ENCODE measurements at places on chromosomes 1 and 21. TPM values are rescaled to one million over a fixed set of nuclear protein-coding genes. Genes with fewer than 3 reads are reported as not detected.

PROK1 gene
- not detected for total RNA-seq

YIPF1 gene
- 24.0 TPM for total RNA-seq

PRDM15 gene
- 8.2 TPM for total RNA-seq

HSD17B7 gene
- 42.8 TPM for total RNA-seq

LRRC3 gene
- total RNA-seq: 6.8 TPM

NPHS2 gene
- not detected for total RNA-seq

CRYZ gene
- total RNA-seq: 45.7 TPM

FCRL2 gene
- not detected for total RNA-seq

PRRX1 gene
- not detected for total RNA-seq

ITLN2 gene
- total RNA-seq: 12.8 TPM

DNASE2B gene
- not detected for total RNA-seq

TTC24 gene
- not detected for total RNA-seq

PLA2G2A gene
- total RNA-seq: 0.97 TPM

TAS1R3 gene
- not detected for total RNA-seq

GRCh38 chr1:87928623-87929022, 599.9 kb downstream of the LMO4 start:
- no peak for DNase-seq

GRCh38 chr1:195495720-195496635, 1112.3 kb downstream of the KCNT2 start:
- DNase-seq: peak; percentile 42

- DNase-seq: peak; percentile 54
Measured at GRCh38 chr21:42125571-42126544, 54.7 kb downstream of the UMODL1 start.

GRCh38 chr1:201511941-201512539, 5.1 kb upstream of the CSRP1 start:
- peak; percentile 70 for DNase-seq

- DNase-seq: no peak
Measured at GRCh38 chr1:91174734-91175133, 152.9 kb upstream of the ZNF644 start.

GRCh38 chr1:32480003-32480402, 15.1 kb downstream of the ZBTB8B start:
- DNase-seq: no peak

DNA sequence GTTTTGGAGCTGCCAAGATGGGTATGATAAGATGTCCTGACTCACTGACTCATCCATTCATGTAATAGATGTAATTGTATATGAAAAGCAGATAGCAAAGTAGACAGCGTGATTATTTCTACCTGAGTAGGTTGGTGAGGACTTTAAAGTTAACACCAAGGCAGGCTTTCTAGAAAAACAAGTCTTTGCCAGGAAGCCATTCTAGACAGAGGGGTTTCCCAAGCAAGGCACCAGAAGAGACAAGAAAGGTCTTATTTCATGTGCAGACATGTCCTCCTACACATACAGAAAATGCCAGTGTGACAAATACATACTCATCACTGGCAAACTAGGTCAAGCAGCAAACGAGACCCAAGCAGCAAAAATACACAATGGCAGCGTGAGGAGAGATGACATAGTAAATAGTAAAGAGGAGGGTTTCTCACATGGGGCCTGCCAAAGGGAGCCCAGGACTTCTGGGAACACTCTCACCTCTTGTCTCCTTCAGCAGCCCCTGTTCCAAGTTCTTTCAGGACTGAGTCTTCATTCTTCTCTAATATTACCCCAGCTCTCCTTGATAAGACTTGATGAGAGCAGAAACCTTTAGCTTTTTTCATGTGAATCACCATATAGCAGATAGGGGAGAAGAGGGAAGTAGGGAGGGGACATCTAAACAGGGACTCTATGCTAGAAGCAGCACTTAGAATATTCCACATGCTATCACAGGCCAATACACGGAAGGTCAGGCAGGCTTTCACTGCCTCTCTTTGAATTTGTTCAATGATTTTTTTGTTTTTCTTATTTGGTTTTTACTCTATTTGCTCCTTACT, 114.6 kb upstream of the ATP1B1 start:
- DNase-seq: no peak

DNA sequence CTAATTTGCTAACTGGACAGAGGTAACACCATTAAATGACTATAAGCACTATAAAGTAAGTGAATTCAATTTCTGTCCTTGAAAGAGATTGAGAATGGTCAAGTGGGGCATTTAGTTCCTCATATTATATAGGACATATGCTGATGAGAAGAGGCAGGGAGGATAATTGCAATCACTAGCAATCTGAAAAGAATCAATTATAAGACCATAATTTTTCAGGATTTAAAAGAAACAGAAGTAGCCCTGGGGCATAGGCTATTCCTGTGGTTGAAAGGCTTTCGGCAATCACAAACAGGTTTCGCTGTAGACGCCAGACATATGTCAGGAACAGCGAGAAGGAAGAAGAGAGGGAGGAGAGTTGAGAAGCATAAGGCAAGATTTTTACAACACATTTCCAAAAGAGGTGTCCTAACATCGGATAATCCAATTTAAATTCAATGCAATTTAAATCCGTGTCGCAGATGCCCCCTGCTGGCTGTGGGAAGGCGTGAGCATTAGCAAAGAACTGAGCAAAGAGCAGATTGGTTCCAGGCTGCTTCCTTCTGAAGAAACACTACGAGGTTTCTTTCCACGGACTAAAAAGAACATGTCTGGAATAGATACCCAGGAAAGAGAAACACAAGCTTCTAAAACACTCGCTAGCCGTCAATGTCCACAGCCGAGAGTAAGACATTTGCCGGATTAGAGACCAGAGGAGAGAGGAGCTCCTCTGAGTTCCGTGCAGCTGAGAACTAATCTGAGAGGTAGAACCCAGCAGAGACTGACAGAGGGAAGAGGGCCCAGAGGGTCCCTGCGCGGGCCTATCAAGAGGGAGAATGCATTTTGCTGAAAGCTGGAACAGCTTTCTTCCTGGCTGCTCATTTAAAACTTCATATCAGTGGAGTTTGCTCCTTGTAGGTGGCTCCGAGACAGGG, 27.9 kb downstream of the RGS5 start:
- peak; percentile 88 for DNase-seq

- DNase-seq: no peak
Measured at GRCh38 chr1:24465099-24465498, 37.5 kb upstream of the RCAN3 start.

DNA sequence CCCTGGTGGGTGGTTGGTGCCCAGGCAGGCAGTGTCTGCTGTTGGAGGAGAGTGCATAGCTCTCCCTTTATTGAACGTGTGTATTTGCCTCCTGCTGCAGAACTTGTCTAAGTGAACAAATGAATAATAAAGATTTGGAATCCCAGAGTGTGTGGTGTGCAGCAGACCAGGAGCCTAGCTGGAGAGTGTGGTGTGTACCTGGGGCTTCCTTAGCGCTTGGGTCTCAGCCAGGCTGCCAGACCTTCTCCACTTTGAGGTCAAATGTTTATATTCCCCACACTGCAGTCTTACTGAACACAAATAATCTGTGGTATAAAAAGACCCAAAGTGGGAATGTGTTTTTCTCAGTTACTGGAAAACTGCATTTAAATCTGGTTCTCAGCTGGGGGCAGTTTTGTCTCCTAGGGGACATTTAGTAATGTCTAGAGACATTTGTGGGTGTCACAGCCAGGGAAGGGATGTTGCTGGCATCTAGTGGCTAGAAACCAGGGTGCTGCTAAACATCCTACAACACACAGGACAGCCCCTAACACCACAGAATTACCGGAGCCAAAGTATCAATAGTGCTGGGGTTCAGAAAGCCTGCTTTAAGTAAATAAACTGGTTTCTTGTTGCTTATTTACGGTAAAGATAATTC, 23.6 kb downstream of the SLC37A1 start:
- DNase-seq: no peak

DNA sequence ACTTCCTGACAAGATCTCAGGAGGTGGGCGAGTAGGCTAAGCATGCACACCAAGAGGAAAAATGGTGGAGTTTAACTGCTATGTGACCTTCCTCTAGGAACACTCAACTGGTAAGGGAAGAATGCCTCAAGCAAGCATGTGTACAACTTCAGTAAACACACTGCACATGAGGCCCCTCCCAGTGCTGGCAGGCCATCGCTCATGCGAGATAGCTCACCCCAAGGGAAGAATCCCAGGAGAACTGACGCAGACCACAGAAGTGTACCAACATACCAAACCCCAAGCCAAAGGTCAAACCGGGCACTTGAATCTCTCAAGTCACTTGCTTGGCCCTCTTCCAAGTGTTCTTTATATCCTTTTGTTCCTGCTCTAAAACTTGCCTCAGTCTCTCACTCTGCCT, 40.5 kb upstream of the GALNT2 start:
- no peak for DNase-seq

- no peak for DNase-seq
Measured at GRCh38 chr21:42809577-42810475, 69.5 kb downstream of the WDR4 start.

DNA sequence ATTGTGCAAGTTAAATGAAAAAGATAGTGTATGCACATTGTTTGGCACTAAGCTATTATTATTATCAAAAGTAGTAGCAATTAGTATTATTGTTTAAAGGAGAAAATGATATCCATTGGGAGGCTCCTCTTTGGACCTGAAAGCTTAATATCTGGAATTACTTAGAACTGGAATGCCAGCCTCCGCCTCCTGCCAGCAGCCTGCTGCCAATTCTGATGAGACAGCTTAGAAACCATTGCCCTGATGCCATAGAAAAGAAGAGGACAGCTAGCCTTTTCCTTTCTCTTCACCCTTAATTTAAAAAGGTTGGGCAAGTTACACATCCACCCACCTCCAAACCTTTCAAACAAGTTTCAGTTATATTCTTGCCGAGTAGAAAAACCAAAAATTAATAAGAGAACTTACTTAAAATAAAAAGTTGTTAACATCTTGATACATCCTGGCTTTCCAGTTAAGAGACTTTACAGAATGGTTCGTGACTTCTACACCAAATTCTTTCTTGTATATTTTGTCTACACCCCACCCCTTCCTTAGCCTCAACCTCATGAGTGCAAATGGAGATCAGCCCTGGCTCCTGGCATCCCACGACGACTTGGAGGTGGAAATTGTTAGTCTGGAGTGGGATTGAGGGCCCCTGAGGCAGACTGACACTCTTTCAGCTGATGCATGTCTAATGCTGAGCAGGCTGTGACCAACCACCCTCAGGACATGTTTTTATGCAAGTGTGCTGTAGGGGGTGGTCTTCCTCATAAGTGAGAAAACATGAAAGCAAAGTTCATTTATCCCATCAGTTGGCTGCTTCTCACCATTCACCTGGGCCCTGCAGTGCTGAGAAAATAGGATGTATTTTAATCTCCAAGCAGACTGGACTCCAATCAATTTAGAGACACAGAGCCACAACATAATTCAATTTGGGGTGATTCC, 120.6 kb downstream of the KCNJ15 start:
- DNase-seq: no peak

DNA sequence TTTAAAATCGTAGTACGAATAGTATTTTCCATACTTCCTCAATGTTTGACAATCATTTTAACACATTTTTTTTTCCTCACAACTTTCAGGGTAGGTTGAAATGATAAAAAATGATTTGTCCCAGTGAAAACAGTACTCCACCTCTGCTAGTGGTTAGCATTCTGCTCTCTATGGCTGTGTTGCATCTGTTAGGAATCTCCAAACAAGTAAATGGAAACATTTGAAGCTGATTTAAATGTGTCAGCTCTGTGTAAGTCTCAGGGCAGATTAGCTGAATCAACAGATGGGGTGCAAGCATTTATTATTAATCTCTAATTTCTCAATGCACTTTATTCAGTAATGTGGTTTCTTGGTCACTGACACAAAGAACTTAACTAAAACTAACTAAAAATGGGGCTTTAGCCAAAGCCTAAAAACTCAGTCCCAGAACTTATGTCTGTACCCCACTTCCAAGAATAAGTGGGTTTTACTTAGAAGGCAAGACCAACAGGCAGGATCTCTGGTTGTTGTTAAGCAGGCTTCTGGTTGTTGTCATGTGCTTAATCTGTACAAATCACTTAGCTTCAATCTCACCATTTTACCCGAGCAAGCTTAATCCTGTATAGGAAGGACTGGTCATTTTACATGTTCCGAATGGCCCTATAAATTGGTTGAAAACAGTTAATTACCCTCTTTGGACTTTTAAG, 67.8 kb downstream of the PRRX1 start:
- DNase-seq: no peak

DNA sequence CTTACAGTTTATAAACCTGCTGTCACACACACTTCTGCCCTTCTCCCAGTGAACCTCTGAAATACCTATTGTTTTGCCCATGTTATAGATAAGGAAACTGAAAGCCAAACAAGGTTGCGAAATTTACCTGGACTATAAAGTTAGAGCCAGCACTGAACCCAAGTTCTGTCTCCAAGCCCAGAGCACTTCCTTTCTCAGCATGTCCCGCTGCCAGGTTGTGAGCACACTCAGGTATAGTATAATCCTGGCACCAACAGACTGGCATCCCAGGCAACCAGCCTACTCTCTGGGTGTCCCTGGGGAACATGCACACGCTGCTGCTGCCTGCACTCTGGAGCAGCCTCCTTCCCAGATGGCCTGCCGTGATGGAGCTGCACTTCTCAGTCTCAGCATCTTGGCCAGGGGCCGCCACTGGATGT, 45.1 kb downstream of the PGBD5 start:
- DNase-seq: no peak

DNA sequence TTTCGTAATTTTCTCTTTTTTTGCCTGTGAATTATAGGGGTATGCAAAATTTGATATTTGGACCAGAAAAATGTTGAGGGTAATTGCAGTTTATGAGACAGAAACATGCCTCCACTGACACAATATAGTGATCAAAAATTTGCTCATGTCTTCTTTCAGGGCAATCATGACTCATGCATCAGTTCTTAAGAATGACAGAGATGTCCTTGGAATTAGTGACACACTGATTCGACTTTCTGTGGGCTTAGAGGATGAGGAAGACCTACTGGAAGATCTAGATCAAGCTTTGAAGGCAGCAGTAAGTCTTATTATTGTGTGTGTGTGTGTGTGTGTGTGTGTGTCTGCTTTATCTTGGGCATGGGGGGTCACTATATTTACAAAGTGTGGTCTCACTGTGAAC, 27.5 kb downstream of the CTH start:
- DNase-seq: no peak

- DNase-seq: peak; percentile 51
Measured at GRCh38 chr1:181128592-181129497, 40.3 kb downstream of the IER5 start.

DNA sequence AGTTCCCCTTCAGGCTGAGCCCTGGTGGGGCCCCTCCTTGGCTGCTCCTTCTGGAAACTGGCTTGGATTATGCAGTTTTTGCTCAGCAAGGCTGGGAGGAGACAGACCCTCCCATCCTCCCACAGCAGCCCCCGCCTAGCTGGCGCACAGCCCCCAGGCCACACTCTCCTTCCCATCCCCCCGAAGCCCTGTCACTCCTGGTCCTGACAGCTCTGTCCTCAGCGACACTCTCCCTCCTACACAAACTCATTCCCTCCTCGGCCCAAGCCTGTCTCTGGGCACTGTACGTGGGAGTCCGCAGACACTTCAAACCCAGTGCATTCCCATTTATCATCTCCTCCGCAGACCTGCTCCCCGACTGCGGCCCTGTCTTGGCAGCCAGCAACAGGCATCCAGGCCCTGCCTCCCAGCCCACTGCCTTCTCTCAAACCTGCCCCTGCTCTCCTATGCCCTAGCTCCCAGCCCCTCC, 25.0 kb upstream of the EPHB2 start:
- no peak for DNase-seq

Measured in GM23338 (cell line).